Placental pericyte (primary cell): ENCODE measurements at places on chromosomes 11 and 22. TPM values are rescaled to one million over a fixed set of nuclear protein-coding genes. Genes with fewer than 3 reads are reported as not detected.

The TYR gene
- total RNA-seq = not detected in 2 replicates

The PHLDA2 gene
- total RNA-seq = 15.3 and 33.4 TPM in 2 replicates

The ZDHHC24 gene
- total RNA-seq = 11.3 and 12.0 TPM in 2 replicates

The MYO7A gene
- total RNA-seq = 0.14 and 0.22 TPM in 2 replicates

The XNDC1N gene
- total RNA-seq = 9.2 and 13.9 TPM in 2 replicates

The GDPD4 gene
- total RNA-seq = 0.44 TPM in 1 of 2 replicates, not detected in the other

The GGT1 gene
- total RNA-seq = 1.7 and 12.0 TPM in 2 replicates

The IFITM10 gene
- total RNA-seq = 0.22 and 0.43 TPM in 2 replicates

The AHNAK gene
- 206 and 490 TPM in 2 replicates for total RNA-seq

The ATP6V1E1 gene
- total RNA-seq = 122 and 218 TPM in 2 replicates

The MUC15 gene
- not detected in 2 replicates for total RNA-seq

The MMP8 gene
- total RNA-seq = 0.14 TPM in 1 of 2 replicates, not detected in the other

The POU2AF1 gene
- total RNA-seq = not detected in 2 replicates

The CNTF gene
- 2.4 and 4.9 TPM in 2 replicates for total RNA-seq

The KCNK4 gene
- under 0.01 TPM in 1 of 2 replicates, not detected in the other for total RNA-seq

The GP1BB gene
- 2.1 and 3.5 TPM in 2 replicates for total RNA-seq

The LRRC4C gene
- total RNA-seq = under 0.01 TPM in 2 replicates

The PHOX2A gene
- not detected in 2 replicates for total RNA-seq

The TMEM225 gene
- not detected in 2 replicates for total RNA-seq

The MN1 gene
- 4.6 and 7.2 TPM in 2 replicates for total RNA-seq

The TRMU gene
- 22.8 and 37.8 TPM in 2 replicates for total RNA-seq

The C11orf97 gene
- not detected in 2 replicates for total RNA-seq

The TTC36 gene
- 0.22 and 0.86 TPM in 2 replicates for total RNA-seq

The CD3G gene
- not detected in 2 replicates for total RNA-seq

The MMP27 gene
- not detected in 2 replicates for total RNA-seq

The C22orf42 gene
- total RNA-seq = not detected in 2 replicates

The KRTAP5-2 gene
- not detected in 2 replicates for total RNA-seq

The IFTAP gene
- 12.3 and 17.3 TPM in 2 replicates for total RNA-seq

The CCDC73 gene
- total RNA-seq = not detected in 2 replicates

The SYT12 gene
- under 0.01 and 2.0 TPM in 2 replicates for total RNA-seq

The SCUBE1 gene
- total RNA-seq = not detected in 2 replicates

The FXYD6 gene
- not detected in 2 replicates for total RNA-seq

The APOA4 gene
- not detected in 2 replicates for total RNA-seq

The TENM4 gene
- total RNA-seq = 0.88 and 49.0 TPM in 2 replicates

The GPHA2 gene
- total RNA-seq = not detected in 2 replicates

The CRYAB gene
- total RNA-seq = 0.66 and 2.4 TPM in 2 replicates

The CCDC15 gene
- total RNA-seq = 0.66 and 7.9 TPM in 2 replicates

The BAIAP2L2 gene
- total RNA-seq = 2.2 and 3.4 TPM in 2 replicates

The F2 gene
- not detected in 2 replicates for total RNA-seq

The OR10A2 gene
- total RNA-seq = not detected in 2 replicates

The FJX1 gene
- 18.4 and 125 TPM in 2 replicates for total RNA-seq

The OR4C5 gene
- total RNA-seq = not detected in 2 replicates

The VPREB1 gene
- not detected in 2 replicates for total RNA-seq

The KDM2A gene
- 48.1 and 62.0 TPM in 2 replicates for total RNA-seq

The FOXRED1 gene
- total RNA-seq = 12.5 and 22.5 TPM in 2 replicates

The ACR gene
- total RNA-seq = not detected in 2 replicates

The NUP50 gene
- total RNA-seq = 45.7 and 56.3 TPM in 2 replicates

The OR8G1 gene
- total RNA-seq = not detected in 2 replicates

The TREH gene
- not detected in 2 replicates for total RNA-seq

The ADM2 gene
- total RNA-seq = 2.7 and 13.3 TPM in 2 replicates

The SPON1 gene
- total RNA-seq = 0.29 and 0.66 TPM in 2 replicates

The SHISAL1 gene
- total RNA-seq = 0.57 and 1.1 TPM in 2 replicates

The INPP5J gene
- 0.14 and 0.66 TPM in 2 replicates for total RNA-seq
